ENCODE measurements at places on chromosomes 6 and 20. TPM values are rescaled to one million over a fixed set of nuclear protein-coding genes. Genes with fewer than 3 reads are reported as not detected.

- DNase-seq: no peak
These were observed 26.5 kb upstream of the PLEKHG1 start for GRCh38 chr6:150573041-150573681.

DNA sequence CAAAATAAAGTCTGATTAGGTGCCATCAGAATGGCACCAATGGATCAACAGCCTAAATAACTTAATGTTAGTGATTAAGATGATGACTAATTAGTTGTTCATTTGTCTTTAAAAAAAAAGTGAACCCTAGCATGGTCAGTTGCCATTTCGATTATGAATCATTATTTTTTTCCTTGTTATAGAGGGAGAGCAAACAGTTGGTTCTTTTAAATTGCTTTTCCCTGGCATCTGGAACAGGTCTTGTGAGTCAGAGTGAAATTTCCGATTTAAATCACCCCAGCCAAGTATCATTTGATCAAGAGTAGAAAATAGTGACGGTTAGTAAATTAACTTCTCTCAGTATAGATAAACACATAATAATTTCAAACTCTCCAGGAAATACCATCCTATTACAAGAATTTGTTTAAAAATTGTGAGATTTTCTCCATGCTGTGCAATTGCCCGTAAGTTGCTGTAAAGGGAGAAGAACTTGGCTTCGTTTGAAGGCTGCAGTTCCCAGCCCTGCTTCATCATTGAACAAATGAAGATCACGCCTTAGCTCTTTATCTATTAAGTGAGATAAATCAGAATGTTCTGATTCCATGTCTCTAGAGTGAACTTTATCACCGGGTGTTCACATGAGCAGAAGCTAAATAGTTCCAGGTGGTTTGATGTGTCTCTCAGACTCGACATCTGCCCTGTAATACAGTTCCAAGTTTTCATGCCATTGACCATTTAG is 741.3 kb downstream of the DOK5 start:
- DNase-seq: peak; percentile 91

DNA sequence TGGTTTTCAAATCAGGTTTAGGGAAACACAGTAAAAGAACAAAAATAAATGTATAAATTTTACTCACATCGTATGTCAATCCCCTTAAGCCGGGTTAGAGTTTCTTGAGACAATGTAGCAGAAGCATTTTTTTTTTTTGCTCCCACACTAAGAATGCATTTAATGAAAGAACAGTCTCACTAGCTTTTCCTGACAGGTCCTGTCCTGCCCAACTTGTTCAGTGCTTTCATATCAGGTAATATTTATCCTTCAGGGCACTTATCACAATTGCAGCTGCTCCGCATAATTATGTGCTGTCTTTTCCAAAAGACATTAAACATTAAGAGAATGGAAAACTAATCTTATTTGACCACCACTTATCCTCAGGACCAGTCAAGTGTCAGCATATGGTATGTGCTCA is 632.0 kb downstream of the HTR1B start:
- DNase-seq: peak; percentile 71

GRCh38 chr6:87357479-87358196 is 13.0 kb downstream of the C6orf163 start:
- DNase-seq: no peak

- DNase-seq: no peak
These were observed 13.2 kb downstream of the PI16 start for GRCh38 chr6:36967757-36968156.

DNA sequence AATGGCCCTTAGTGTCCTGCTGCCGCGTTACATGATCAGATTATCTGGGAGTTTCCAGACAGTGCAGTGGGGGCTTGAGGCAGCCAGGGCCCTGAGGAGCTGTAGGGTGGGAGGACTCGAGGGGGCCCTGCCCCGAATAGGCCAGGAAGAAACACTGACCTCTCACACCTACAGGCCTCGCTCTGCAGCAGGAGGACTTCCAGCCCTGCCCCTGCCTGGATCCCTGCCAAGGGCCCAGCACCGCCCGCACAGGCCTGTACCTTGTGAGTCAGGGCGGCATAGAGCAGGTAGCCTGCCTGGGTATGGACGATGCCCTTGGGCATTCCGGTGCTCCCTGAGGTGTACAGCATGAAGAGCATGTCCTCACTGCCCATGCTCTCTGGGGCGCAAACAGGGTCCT is 30.1 kb upstream of the APMAP start:
- DNase-seq: peak; percentile 87

DNA sequence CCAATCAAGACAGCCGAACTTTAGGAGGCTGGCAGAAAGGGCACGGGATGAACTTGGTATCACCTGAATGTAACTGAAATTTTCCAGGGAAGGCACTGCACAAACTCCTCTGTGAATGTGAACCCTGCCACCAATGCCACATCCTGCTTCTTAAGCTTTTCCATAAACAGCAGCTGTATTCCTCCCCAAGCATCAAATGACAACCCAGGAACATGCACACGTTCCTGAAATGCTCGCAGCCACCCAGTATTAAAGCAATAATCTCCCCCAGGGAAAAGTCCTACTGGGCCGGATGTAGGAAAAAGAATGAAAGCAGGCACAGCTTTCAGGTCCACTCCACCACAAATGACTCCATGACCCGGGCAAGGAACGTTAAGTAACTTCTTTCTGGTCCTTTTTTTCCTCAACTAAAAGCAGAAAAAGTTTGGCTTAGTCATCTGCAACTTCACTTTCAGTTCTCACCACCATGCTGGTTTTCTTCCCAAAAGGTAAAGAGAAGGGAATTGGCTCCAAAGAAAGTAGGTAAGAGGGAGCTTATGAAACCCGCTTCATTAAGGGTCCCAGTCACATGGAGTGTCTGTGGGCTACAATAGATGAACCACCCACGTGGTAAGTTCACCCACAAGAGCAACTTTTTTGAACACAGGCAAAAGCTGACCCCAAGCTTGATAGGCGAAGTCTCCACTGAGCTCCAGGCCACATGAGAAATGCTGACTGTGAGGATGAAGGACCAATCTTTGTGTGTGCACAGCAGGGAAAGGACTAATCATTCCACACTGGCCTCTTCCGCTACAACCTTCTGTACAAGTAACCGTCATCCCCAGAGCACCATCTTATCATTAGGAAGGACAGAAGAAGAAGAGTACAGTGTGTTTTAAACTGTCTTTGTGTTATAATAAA is 90.1 kb downstream of the HIVEP2 start:
- DNase-seq: no peak

The TTLL9 gene
- under 0.01 TPM for total RNA-seq

The BCAS4 gene
- total RNA-seq: 5.5 TPM

- peak; percentile 88 for DNase-seq
These were observed 322.4 kb upstream of the TSHZ2 start for GRCh38 chr20:52649727-52650126.
